HS-27A (cell line): ENCODE measurements at places on chromosomes 16 and 17.

DNA sequence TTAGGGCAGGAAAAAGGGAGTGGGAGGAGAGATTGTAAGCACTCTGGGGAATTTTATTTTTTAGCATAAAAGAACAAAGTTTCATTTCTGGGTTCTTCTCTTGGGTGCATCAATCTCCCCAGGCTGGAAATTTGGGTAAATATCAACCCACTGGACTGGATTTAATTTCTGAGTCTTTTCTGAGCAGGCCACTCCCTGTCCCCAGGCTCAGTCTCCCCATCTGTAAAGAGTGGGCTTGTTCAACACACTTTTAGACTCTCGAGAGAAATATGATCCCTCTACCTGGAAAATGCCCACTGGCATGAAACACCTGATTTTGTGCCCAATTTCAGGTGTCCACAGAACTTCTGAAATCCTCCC is 617 bp upstream of the VTN start:
- no peak for DNase-seq

GRCh38 chr17:6561446-6561845 is 5.1 kb upstream of the PITPNM3 start:
- DNase-seq: no peak

- DNase-seq: peak; percentile 14
These were observed 78.1 kb upstream of the ZFHX3 start for GRCh38 chr16:73125850-73126524.

- DNase-seq: no peak
These were observed 117.1 kb upstream of the NLRP1 start for GRCh38 chr17:5701381-5701780.

GRCh38 chr16:88804173-88804551 is 573 bp downstream of the CDT1 start:
- DNase-seq: no peak
